Activated CD8-positive, alpha-beta T cell treated with anti-CD3 and anti-CD28 coated beads, Interleukin-2, amount 10 ng/mL, durations not matched to agents 7 days and 5 days (primary cell): ENCODE measurements at places on chromosomes 3 and 15. TPM values are rescaled to one million over a fixed set of nuclear protein-coding genes. Genes with fewer than 3 reads are reported as not detected.

DNA sequence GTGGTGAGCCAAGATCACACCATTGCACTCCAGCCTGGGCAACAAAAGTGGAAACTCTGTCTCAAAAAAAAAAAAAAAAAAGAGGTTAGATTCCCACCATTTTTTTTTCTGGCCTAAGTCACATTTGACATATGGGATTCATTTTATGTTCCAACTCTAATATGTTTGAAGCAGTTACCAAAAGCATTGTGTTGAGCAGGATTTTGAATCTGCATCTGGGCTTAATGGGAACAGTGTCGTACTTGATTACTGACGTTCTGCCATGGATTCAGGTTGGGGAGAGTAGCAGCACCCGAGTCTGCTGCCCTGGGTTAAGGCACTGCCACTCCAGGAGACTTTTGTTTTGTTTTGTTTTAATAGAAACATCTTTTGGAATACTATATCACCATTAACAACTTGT, 348.7 kb upstream of the TBL1XR1 start:
- H3K4me3 ChIP-seq: no peak overlapping the region
- no peak for DNase-seq
- peaks cover 4% of the 10 kb centered on the region for H3K36me3 ChIP-seq
- H3K27ac ChIP-seq: no peak overlapping the region

Gene CDHR4
- total RNA-seq: not detected

- no peak overlapping the region for H3K4me3 ChIP-seq
- H3K36me3 ChIP-seq: no peaks in the 10 kb centered on the region
- no peak for DNase-seq
These were observed 331.3 kb upstream of the FRG2C start for GRCh38 chr3:75332794-75333193.

Gene CCR4
- 2.9 TPM for total RNA-seq

Gene CCK
- total RNA-seq: not detected
